NCI-H1436 (cell line): ENCODE measurements at places on chromosomes 7 and 10.

- no peak for DNase-seq
These were observed 349.7 kb downstream of the MDFIC start for GRCh38 chr7:115271332-115272235.

GRCh38 chr10:49751636-49752510 is 10.2 kb downstream of the OGDHL start:
- DNase-seq = no peak

DNA sequence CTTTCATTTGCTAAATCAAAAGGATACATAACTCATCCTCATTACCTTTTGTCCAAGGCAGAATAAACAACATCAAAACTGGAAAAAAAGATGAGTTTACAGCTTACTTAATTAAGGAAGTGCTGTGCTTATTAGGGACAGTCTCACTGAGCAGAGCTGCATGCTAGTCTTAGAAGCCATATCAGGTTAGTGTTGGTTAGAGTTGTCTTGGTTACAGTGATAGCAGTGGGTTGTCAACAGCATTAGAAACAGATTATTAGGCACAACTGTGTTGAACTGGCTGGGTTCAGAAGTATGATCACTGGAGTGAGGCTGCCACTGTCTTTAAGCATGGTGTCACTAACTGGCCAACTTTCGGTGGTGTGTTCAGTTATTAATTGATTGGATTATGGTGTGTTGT is 503.9 kb upstream of the IGFBP3 start:
- DNase-seq = no peak

GRCh38 chr10:89852872-89853271 is 151.5 kb downstream of the KIF20B start:
- DNase-seq = no peak

- DNase-seq = no peak
These were observed 308.2 kb upstream of the GLI3 start for GRCh38 chr7:42545049-42545724.

DNA sequence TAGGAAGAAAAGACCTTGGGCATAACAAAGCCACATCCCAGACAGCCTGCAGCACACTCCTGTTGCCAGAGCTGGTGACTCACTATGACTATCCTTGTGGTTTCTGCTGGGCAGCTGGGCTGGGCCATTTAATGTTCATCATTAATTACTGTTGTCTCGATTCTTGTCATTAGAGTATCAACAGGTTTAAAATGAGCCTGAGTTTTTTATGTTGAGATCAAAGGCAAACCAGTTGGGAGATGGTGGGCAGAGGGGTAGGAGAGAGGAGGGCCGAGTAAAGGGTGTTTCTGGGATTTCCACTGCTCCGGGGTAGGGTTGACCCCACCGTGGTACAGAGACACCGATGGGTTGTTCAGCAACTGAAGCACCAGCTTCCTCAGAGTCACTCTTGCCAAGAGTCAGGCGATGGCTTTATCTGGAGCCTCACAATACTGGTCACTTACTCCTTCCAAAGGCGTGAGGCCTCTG is 128.7 kb upstream of the LYZL1 start:
- DNase-seq = no peak

DNA sequence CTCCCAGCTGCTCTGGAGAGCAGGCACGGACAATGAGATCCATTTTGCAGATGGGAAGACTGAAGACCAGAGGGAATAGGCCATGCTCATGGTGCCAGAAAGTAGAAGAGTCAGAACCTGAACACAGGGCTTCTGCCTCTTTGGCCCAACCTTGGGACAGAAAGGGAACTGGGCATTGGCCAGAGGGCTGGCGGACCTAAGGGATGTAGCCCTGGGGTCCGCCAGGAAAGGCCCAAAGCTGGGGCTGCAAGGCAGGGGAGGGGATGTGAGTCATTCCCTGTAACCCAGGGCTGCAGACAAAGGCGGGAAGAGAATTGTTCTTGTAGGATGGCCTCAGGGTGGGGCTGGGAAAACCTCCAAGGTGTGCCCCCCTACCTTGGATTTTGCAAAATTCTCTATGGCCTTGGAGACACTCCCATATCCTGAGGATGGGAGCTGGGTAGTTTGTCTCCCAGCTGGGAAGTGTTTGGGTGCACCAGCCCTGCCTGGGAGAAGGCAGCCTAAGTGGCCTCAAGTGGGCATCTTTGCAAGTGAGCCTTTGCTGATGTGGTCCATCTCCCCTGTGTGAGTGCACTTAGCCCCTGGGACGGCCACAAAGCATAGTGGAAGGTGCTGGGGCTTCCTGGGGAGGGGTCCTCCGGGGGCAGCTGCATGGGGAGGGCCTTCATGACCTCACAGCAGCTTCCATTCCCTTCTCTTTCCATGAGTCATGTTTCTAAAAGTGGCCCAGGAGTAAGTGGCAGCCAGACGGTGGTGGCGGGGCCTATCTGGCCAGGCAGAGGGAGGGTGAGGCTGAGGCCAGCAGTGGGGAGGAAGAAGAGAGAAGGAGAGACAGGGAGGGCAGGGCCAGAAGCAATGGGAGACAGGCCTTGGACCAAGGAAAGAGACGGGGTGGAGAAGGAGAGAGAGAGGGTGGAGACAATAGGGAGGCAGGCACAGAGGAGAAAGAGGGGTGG is 9.2 kb downstream of the AQP1 start:
- DNase-seq = no peak

- no peak for DNase-seq
These were observed 188.9 kb upstream of the KMT2E start for GRCh38 chr7:104825099-104825498.

DNA sequence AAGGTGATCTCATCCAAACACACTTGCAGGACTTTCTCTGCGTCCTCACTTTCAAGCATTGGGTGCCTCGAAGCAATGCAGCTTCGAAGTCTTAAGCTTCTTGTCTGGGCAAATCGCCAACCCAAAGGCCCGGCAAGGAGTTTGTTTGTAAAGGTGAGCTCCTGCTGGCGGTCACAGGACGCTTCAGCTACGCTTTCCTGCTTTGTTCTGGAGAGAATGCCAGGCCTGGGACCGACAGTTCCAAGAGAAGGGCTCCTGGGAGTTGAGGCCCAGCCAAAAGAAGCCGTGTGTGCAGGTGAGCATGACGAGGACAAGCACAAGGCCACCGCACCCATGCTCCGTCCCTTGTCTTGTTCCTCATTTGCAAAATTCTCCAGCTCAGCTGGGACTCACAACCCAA is 106.6 kb upstream of the DOCK1 start:
- DNase-seq = no peak

DNA sequence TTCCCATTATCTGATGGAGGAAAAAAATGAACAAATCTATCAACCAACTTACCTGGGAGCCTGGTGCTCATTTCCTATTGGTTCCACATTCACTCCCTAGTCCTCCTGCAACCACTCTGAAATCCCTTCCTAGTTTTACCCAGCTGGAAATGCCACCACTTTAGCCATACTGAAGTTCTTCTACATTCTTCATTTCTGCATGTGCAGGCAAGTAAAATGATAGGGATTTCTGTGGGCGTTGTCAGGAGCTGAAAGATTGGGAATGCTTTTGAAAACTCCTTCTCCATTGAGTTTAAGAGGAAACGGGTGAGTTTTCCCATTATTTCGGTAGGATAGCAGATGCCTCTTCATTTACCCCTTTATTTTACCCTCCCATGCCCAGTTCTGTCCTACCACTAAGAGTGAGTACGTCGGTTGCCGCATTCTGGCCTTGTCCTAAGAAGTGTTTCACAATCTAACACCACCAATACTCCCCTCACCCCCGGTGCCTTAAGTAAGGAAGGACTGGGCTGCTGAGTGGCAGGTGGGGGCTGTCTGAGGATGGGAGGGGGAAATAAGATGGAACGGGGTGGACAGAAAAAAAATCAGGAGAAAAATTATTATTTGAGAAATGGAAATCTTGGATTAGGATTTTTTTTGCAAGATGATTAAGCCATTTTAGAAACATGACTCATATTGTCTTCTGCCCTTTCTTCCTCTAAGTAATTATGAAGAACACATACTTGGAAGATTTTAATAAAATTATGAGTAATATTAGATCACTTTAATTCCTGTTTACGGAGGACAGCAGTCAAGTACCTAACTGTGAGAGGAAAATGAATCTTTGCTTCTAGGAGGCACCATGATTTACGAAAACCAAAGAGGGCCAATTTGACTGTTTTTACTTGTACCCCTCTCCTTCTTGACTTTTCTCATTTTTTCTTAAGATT is 13.2 kb upstream of the TAS2R60 start:
- no peak for DNase-seq

DNA sequence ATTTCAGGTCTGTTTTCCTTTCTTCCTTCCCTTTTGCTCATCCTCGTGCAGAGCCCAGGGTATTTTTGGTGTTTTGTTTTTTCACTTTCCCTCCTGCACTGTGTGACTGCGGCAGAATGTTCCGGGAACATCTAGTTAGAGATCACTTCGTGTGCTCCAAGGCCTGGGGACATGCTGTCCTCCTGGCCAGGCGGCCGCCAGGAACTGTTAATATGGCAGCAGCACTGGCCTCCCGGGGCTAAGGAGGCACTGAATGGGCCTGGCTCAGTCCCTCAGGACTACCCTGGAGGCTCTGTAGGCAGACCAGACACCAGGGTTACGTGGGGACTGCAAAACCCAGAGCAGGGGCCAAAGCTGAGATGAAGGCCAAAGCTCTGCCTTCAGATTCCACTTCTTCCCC is 43.1 kb upstream of the TCF7L2 start:
- DNase-seq = no peak

- DNase-seq = no peak
These were observed 285.9 kb upstream of the CSTF2T start for GRCh38 chr10:51985336-51985735.

GRCh38 chr10:83555264-83555663 is 584.0 kb upstream of the GHITM start:
- DNase-seq = no peak

DNA sequence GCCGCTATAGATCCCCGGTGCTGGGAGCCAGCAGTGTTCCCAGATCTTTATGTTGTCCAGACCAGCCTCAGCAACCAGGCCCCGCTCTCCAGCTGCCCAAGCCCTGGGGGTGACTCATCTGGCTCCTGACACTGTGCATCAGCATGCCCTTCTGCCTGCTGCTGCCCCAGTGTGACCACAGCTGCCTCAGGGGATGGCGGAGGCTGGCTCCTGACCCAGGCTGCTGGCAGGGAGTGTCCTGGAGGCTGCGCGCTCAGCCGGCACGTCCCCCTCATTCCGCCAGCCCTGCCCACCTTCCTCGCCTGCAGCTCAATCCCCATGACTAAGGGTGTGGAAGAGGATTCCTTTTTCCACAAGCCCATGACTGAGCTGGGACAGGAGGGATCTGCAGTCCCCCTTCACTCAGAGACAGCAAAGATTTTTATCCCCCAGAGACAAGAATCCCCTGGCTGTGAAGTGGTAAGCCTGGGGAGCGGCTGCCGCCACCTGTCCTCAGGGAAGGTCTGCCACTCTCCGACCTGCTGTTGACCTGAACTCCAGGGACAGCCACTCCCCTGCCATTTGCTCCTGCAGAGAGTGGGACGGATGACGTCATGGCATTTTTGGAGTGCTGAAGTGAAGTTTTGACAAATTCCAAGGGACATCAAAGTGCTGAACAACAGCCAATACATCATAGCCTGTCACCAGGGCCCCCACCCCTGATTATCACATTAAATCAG is 182.8 kb upstream of the BMPER start:
- DNase-seq = no peak

DNA sequence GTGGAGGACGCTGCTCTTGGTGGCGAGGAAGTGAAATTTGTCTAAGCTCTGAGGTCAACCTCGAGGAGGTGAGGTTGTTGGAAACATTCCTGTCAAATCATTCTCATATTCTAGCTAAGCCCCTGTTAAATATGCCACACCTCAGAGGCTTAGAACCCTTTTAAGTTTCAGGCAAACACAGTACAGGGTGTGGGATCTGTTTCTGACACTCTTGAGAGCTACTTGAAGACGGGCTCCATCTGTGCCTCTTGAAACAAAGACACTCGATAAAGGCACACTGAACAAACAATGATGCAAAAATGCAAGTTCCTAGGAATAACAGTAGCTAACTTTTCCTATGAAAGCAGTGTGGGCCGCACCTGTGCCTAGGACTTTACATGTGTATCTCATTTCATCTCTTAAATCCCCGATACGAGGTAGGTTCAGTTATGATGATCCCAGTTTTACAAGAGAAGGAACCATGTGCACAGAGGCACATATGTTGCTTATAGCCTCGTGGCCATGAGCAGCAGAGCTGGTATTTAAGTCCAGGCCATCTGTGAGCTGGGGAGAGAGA is 299.2 kb downstream of the CCDC3 start:
- DNase-seq = no peak

- DNase-seq = no peak
These were observed 222.9 kb downstream of the DNAJB6 start for GRCh38 chr7:157559596-157560257.

DNA sequence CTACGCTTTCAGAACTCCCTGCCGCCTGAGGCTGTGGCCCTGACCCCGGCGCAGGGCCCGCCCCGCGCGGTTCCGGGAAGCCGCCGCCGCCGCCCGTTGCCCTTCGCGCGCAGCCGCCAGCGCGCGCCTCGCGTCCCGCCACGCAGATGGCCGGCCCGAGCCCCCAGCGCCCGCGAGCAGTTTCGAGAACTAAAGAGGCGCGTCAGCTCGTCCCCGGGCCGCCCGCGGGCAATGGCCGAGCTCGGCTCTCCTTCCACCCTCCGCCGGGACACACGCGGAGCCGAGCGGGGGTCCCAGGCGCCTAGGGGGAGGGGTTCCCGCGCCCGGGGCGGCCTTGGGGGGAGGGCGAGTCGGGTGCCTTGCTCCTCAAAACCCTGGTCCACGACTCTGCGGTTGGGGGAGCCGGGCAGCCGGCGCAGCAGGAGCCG is 1.8 kb downstream of the HNRNPF start:
- no peak for DNase-seq

GRCh38 chr7:33639552-33640197 is 265.7 kb upstream of the BMPER start:
- DNase-seq = no peak

- no peak for DNase-seq
These were observed 16.0 kb downstream of the CCDC71L start for GRCh38 chr7:106644999-106645398.

DNA sequence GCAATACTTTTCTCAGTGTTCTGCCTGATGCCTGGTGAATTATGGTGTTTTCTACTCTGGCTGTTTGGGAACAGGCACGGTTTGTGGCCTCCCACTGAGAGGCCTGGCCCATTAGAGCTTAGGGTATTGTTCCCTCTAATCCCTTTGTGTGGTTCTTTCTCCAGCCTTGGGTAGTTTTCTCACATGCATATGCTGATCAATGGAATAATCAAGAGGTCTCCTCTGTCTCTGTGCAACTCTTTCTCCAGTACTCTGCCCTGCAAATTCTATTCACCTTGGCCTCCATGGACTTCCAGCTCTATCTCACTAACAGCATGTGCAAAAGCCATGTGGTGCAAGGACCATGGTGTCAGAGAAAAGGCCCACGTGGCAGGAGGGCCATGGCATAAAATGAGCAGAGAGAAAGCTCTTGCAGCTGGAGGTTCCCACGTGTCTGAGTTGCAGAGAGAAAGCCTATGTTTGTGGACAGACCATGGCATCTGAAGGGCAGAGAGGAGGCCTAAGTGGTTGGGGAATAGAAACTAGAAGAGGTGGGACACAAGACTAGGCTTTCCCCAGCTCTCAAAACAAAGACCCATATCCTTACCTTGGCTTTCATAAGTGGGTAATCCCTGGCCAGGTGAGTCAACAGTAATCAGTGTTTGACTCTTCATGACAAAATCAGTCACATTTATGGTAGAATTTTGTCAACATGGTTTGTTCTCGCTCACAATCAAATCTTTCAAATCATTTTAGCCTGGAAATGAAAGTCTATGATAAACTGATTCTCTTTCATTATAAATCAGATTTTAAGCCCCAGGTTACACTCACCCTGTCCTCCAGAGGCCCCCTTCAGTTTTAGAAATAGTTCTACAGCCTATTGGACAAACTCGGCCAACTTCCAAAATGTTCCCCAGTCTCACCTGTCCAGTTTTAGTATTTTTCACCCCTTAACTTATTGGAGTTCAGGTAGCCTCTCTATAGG is 17.3 kb downstream of the OPALIN start:
- DNase-seq = no peak
